Mesothelial cell of epicardium (in vitro differentiated cells): ENCODE measurements at places on chromosomes 3 and 15.

DNA sequence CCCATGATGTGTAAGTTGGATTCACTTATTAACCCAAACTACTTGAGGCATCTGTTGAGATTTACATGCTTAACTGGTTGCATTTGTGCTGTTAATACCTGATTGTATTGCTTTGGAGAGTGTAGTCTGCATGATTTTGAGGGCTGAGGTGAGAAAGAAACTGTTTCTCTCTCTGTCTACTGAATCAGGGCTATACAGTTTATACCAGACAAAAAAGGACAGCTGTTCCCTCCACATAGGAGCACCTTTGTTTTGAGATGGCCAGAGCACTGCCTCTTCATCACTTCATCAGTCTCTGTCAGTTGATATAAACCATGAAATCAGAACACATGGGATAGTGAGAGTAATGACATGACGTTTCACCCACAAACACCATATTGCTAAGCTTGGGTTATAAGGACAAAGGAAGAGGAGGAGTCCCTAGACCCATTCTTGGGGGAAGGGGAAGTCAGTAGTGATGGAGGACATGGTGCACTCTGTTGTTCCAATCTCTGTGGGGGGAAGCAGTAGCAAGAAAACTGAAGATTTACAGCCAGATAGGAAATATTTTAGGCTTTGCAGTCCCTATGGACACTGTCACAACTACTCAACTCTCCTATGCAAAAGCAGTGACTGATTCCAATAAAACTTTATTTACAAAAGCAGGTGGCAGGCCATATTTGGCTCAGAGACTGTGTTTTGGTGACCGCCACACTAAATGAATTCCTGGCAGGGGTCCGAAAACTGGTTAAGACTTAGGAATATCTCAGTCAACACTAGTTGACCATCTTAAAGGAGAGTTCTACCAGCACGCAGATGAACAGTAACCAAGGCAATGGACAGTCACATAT, 123.9 kb upstream of the NR2E3 start:
- no peak for DNase-seq

- DNase-seq, result no peak
Observed at GRCh38 chr3:16411441-16411840, 102.1 kb downstream of the RFTN1 start.

DNA sequence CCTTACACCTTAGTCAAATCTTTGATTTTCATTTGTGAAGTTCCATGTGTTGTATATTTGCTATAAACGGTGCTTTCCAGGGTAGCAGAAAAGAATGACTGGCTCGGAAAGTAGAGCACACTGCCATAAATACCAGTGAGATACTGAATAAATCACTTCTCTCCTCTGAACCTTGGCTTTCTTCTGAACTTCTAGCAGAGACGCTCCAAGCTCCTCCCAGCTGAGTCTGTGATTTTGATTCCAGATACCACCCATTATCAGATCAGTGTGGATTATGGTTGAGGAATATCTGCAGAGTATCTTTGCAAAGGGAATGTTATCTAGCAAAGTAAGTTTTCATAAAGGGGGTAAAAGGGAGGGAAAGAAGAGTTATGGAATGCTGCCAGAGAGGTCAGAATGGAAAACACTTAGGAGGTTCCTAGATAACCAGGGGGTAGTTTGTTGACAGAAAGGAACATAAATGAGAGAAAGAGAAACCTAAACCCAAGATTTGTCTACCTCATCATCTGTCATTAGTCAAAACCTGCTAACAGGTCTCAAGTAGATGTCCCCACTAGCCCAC, 98.5 kb upstream of the PSMD6 start:
- DNase-seq, result no peak

DNA sequence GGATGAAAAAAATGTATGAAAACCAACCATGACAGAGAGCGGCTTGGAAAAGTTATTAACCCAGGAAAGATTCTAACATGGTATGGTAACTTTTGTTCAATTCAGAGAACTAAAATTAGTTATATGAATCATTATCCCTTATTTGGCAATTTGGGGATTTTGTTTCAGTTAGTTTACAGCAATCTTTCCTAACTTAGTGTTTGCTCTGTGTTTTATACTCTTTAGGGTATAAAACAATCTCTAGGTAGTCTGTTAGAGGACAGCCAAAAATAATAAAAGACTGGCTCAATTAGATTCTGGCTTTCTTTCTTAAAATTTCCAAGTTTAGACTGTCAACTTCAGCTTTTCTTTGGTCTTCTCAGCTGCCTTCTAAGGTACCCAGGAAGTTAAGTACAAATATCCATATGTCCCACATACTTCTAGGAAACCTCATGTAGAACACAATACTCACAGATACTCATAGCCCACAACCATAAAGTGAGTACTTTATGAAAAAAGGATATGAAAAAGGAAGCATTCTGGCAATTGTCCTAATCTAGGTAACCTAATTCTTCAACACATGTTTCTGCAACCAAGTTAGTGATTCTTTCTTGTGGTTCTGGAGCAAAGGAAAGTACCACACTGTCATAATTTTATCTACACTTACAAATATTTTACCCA, 849.3 kb downstream of the ROBO1 start:
- DNase-seq, result no peak

GRCh38 chr3:15453501-15453900, 26.1 kb downstream of the EAF1 start:
- no peak for DNase-seq

- DNase-seq, result no peak
Observed at GRCh38 chr3:127911421-127911931, 3.6 kb upstream of the KBTBD12 start.

DNA sequence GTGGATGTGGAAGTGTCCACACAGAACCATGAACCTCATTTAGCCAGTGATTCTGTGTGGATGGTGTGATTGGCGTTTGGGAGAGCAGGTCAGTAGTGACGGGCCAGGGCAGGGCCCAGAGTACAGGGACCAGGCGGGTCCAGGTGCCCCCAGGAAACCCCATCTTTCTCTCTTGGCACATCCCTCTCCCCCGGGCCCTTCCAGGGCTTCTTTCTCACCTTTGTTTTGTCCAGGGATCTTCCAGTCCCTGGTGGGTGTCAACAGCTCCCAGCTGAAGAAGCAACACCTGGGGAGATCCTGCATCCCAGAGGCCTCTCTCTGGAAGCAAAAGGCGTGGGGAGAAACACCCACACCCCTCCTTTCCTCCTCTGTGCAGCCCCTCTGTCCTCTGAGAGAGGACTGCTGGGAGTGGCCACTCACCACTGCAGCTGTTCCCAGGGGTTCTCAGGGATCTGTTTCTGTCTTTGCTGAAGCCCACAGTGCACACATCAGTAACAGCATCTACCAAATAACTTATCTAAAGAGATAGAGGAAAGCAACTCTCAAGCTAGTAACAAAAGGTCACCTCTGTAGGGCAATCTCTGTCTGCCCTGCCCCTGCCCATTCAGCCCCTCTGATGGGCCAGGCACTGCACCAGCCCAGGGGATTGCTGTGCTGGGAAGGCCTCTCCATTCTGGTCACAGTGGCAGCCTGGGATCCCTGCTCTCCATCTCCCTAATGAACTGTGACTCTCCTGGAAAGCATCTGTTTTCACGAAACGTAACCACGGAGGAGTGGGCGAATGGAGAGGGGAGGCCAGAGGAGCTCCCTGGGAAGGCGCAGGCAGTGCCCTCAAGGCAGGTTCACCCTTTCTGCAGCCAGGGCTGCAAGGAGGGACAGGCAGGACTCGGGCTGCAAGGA, 98.3 kb upstream of the ALDH1A3 start:
- no peak for DNase-seq

DNA sequence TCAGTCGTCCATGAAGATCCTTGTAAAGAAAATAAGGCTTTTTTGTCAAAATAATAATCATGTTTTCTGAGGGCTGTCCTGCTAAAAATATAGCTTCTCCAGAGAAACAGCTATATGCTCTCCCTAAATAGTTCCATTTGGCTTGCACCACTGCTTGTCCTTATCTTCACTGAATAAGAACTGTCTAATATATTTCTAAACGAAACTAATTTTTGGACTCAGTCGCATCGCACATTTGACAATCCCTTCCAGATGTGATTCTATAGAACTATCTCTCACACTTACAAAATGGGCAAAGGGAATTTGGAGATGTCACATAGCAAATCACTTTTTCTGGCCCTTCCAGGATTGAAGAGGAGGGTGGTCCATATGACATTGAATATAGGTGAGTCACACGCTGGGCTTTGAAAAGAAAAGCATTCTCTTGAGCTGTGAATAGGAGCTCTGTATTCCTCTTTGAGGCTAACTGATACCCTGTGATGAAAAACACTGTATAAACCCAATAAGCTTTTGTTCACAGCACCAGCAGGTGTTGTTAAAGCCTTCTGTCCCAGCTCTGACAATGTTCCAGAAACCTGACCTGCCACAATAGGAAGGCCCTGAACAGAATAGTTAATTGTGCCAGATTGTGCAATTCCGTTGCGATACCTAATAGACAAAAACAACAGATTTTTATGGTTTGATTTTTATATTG, 1144.2 kb downstream of the ROBO2 start:
- DNase-seq, result no peak

DNA sequence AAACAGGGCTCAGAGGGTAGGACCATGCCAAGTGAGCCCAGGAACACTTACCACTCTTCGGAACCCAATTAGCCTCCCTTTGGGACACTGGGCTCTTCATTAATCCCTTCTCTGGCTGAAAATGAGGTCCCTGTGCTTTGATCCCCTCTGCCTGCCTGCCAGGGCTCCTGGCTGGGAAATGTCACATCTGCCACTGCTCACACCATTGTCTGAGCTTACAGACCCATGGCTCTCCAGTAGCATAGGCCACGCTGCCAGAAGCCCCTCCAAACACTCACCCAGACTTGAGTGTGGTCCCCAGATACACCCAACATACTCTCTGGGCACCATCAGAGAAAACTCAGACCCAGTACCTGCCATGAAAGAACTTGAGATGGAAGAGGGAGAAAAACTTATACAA, 287.3 kb downstream of the XXYLT1 start:
- no peak for DNase-seq

GRCh38 chr3:95899494-95899893, 914.9 kb upstream of the EPHA6 start:
- no peak for DNase-seq

GRCh38 chr3:21914451-21914850, 163.4 kb upstream of the ZNF385D start:
- no peak for DNase-seq
